HFFc6 (cell line): ENCODE measurements at places on chromosomes 2 and 18. TPM values are rescaled to one million over a fixed set of nuclear protein-coding genes. Genes with fewer than 3 reads are reported as not detected.

GRCh38 chr18:53798516-53798915, 426.0 kb downstream of the MBD2 start:
- H3K36me3 ChIP-seq: no peaks in the 10 kb centered on the region
- H3K4me1 ChIP-seq: peaks cover 8% of the 10 kb centered on the region; the same call in 1 of the 2 replicates
- no peak overlapping the region for H3K27ac ChIP-seq
- H3K27me3 ChIP-seq: no peaks in the 10 kb centered on the region
- H3K4me3 ChIP-seq: no peak overlapping the region
- no peak for DNase-seq

The SLC23A3 gene
- total RNA-seq: 0.75 to 1.3 TPM (median 0.90 TPM) in 3 replicates

GRCh38 chr2:50133766-50134165, 898.2 kb downstream of the NRXN1 start:
- no peak for DNase-seq
- H3K27me3 ChIP-seq: no peaks in the 10 kb centered on the region
- H3K27ac ChIP-seq: no peak overlapping the region

GRCh38 chr2:226552571-226553285, 246.9 kb downstream of the IRS1 start:
- H3K27ac ChIP-seq: no peak overlapping the region
- peaks cover 4% of the 10 kb centered on the region for H3K27me3 ChIP-seq
- no peaks in the 10 kb centered on the region for H3K36me3 ChIP-seq

GRCh38 chr18:6249170-6249569, 165.5 kb downstream of the L3MBTL4 start:
- H3K27ac ChIP-seq: no peak overlapping the region
- no peaks in the 10 kb centered on the region for H3K4me1 ChIP-seq
- no peak for DNase-seq
- peaks cover 8% of the 10 kb centered on the region; the same call in 1 of the 2 replicates for H3K36me3 ChIP-seq
- H3K4me3 ChIP-seq: no peak overlapping the region

The SCYGR8 gene
- total RNA-seq: not detected in 3 replicates

- peak; percentile 89 for DNase-seq
- peaks cover 2% of the 10 kb centered on the region for H3K27me3 ChIP-seq
- peaks cover 10% of the 10 kb centered on the region for H3K36me3 ChIP-seq
- H3K4me3 ChIP-seq: no peak within 1 kb of the TSS
These were observed at the start of gene ZEB2 for GRCh38 chr2:144519934-144520731. Gene ZEB2, minus strand, starts transcription at chr2:144520119. Its CDS starts 2,769 bp downstream, at chr2:144517350.

DNA sequence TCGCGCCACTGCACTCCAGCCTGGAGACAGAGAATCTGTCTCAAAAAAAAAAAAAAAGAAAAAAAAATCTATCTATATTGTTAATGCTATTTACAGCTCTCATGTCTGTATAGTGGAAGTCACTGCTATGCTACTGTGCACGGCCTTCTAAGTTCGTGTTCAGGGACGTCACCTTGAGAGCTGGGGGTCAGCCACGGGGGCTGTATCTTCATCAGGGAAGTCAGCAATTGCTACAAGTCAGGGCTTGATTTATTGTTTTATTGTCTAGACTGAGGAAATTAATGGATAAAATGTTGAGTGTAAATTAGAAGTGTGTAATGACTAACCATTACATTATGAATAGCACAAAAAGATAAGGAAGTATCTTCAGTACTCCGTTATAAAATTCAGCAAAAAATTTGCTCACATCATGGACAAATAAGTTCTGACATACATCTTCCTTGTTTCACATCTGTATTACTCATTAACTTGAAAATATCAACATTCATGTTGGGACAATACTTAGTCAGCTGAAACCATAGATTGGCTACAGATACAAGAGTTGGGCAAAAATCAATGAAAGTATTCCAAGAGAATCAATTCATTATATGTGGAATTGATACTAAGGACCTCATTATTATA, 136.6 kb upstream of the SEC11C start:
- H3K4me1 ChIP-seq: peaks cover 61% of the 10 kb centered on the region
- no peaks in the 10 kb centered on the region; the same call in 1 of the 2 replicates for H3K27me3 ChIP-seq
- H3K27ac ChIP-seq: no peak overlapping the region
- H3K4me3 ChIP-seq: no peak overlapping the region

DNA sequence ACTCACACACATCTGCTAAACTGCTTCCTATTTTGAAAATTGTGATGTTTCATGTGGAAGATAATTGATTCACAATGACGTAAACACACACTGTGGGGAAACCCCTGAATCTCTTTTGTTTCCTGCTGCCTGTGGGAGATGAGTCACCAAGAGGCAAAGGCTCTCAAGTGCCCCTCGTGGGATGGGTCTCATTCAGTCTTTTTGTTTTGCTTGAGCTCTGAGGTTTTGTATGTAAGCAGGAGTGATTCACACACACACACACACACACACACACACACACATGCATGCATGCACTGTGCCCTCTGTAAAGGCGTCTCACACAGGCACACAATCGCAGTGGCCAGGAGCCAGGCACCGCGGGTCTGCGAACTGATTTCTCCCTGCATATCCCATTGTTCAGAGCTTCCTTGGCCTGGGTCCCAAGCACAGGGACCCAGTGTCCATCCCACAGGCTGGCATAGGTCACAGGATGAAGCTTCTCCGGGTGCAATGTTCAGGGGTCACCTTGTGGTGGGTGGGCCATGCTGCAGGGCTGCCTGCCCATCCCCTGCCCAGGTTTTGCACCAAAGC, 12.1 kb upstream of the ARHGEF4 start:
- peaks cover 8% of the 10 kb centered on the region for H3K27me3 ChIP-seq
- H3K36me3 ChIP-seq: no peaks in the 10 kb centered on the region
- peaks cover 26% of the 10 kb centered on the region for H3K4me1 ChIP-seq
- H3K27ac ChIP-seq: peak overlapping the region; percentile 53; the same call in 1 of the 2 replicates
- peak; percentile 73 for DNase-seq

The CXCR1 gene
- not detected in 3 replicates for total RNA-seq

DNA sequence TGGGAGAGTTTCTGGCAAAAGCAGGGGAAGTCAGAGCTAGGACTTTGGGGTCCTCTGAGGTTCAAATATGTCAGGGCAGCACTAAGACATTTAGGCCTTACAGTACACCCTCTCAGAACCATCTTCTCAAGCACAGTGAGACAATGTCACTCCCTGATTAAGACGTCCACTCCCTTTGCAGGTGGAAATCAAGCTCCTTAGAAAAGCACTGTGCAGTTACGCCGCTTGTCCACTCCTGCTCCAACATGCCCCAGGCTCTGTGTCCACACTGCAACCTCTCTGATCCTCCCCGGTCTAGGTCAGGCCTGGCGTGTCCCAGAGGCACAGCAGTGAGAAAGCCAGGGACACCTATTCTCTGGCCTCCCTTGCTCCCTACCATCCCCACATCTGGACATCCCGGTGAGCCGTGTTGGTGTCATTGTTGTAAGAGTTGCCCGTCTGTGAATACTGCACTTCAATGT, 528.6 kb upstream of the ID2 start:
- no peak overlapping the region for H3K27ac ChIP-seq
- H3K4me3 ChIP-seq: no peak overlapping the region
- H3K27me3 ChIP-seq: no peaks in the 10 kb centered on the region
- H3K4me1 ChIP-seq: peaks cover 50% of the 10 kb centered on the region
- DNase-seq: no peak
- peaks cover 10% of the 10 kb centered on the region for H3K36me3 ChIP-seq

The GRB14 gene
- total RNA-seq: not detected in 3 replicates

- H3K36me3 ChIP-seq: no peaks in the 10 kb centered on the region
- no peak overlapping the region for H3K27ac ChIP-seq
- peaks cover 6% of the 10 kb centered on the region; the same call in 1 of the 2 replicates for H3K27me3 ChIP-seq
- no peak overlapping the region for H3K4me3 ChIP-seq
These were observed 138.1 kb downstream of the SETBP1 start for GRCh38 chr18:44818668-44819403.

DNA sequence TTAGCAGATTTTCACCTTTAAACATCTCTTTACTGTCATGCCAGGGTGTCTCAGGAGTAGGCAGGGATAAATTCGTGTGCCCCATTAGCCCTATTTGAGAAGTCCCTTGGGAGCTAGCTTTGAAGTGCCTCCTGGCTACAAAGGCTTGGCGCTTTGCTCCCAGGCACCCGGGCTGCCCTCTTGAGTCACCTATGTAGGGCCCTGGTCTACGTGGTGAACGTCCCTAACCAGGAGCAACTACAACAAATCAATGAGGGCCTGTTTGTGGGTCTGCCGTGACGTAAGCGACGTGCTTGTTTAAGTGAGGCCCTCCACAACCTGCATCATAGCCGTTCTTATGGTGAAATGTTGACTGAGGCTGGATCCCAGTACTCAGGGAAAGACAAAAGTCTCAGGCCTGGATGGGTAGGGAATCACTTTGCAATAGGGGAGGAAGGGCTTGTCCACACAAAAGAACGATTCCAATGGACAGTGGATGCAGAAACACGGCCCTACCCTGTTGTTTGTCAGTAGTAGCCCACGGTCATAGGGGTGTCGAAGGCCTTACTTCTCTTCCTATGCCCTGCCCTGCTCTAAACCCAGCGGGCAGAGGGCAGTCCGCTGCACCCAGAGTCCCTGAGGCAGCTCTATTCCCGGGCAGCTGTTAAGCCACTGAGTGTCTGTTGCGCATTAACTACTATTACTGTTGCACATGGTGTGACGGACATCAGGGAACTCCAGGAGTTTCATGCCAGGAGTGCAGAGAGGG, 93.9 kb downstream of the INHBB start:
- no peak overlapping the region for H3K27ac ChIP-seq
- DNase-seq: no peak
- no peaks in the 10 kb centered on the region for H3K36me3 ChIP-seq

GRCh38 chr2:46800625-46801349, 114.8 kb downstream of the MCFD2 start:
- peaks cover 98% of the 10 kb centered on the region for H3K4me1 ChIP-seq
- H3K27ac ChIP-seq: peak overlapping the region; percentile 95
- peaks cover 23% of the 10 kb centered on the region for H3K36me3 ChIP-seq
- no peaks in the 10 kb centered on the region; the same call in none of the 2 replicates for H3K27me3 ChIP-seq
- H3K4me3 ChIP-seq: no peak overlapping the region; the same call in 1 of the 2 replicates

DNA sequence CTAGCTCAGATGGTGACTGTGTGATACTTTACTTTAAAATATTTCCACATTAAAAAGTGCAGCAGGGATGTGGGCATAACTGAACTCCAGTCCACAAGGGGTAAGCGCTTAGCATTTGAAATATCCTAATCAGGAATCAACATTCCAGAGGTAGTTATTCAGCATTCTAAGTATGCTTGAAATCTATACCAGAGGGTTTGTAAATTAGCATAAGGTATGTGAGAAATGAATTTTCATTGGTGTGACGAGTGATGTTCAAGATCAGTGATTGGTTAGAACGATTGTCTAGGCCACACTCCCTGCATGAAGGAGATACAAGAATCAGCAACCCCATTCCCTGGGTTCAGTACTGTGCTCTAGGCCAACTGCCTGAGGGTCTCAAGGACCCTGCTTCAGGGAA, 42.6 kb downstream of the MAPK4 start:
- no peaks in the 10 kb centered on the region for H3K4me1 ChIP-seq
- no peak overlapping the region for H3K4me3 ChIP-seq
- no peak for DNase-seq
- peaks cover 5% of the 10 kb centered on the region for H3K27me3 ChIP-seq
- H3K36me3 ChIP-seq: no peaks in the 10 kb centered on the region

The FZD7 gene
- total RNA-seq: 111 and 134 TPM in 2 replicates

GRCh38 chr18:21496277-21496835, 104.1 kb downstream of the ESCO1 start:
- H3K4me3 ChIP-seq: no peak overlapping the region
- no peaks in the 10 kb centered on the region; the same call in 1 of the 2 replicates for H3K4me1 ChIP-seq
- H3K27ac ChIP-seq: no peak overlapping the region
- DNase-seq: no peak

GRCh38 chr2:95267458-95268210, 6.6 kb upstream of the PROM2 start:
- H3K4me3 ChIP-seq: no peak overlapping the region
- no peak overlapping the region for H3K27ac ChIP-seq
- no peaks in the 10 kb centered on the region for H3K36me3 ChIP-seq
- H3K4me1 ChIP-seq: peaks cover 6% of the 10 kb centered on the region; the same call in 1 of the 2 replicates
- H3K27me3 ChIP-seq: peaks cover 25% of the 10 kb centered on the region

The SP9 gene
- total RNA-seq: not detected in 3 replicates

The PRSS56 gene
- total RNA-seq: not detected in 3 replicates

- no peak for DNase-seq
- H3K27ac ChIP-seq: no peak overlapping the region
- no peaks in the 10 kb centered on the region for H3K4me1 ChIP-seq
These were observed 13.1 kb downstream of the SRD5A2 start for GRCh38 chr2:31567679-31568078.

GRCh38 chr2:45124456-45124855, 115.2 kb upstream of the SIX2 start:
- peaks cover 17% of the 10 kb centered on the region for H3K27me3 ChIP-seq
- no peak overlapping the region for H3K27ac ChIP-seq

The GREB1 gene
- 0.16 TPM in 1 of 3 replicates, not detected in the others for total RNA-seq

The SPDYA gene
- total RNA-seq: 0.29 to 0.46 TPM in 2 of 3 replicates, not detected in the other

DNA sequence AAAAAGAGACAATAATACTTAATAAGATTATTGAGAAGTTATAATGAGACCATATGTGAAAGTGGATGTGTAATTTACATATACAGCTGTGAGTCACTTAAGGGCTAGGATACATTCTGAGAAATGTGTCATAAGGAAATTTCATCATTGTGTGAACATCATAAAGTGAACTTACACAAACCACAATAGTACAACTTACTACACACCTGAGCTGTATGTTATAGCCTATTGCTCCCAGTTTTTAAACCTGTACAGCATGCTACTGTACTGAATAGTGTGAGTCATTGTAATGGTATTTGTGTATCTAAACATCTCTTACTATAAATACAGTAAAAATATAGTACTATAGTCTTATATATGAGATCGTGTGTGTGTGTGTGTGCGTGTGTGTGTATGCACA, 1420.3 kb upstream of the PIK3C3 start:
- H3K27me3 ChIP-seq: peaks cover 3% of the 10 kb centered on the region; the same call in 1 of the 2 replicates
- no peaks in the 10 kb centered on the region for H3K36me3 ChIP-seq
- H3K27ac ChIP-seq: no peak overlapping the region
- DNase-seq: no peak

DNA sequence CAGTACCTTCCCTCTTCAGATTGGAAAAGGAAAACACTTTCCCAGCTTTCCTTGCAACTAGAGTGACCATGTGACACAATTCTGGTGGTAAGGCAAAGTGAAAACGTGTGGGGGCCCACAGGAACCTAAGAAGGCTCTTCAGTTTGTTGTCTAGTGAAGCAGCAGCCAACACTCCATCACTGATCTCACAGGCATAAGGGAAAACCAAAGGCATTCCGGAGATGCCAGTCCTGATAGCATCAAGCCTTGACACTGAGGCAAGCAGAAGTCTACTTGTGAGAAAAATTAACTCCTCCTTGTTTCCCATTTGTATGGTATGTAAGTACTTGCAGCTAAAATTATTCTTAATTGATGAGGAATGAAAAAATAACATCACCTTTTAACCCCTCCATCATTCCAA, 88.3 kb downstream of the ETAA1 start:
- peak overlapping the region; percentile 43; the same call in 1 of the 2 replicates for H3K27ac ChIP-seq
- no peaks in the 10 kb centered on the region for H3K36me3 ChIP-seq
- peaks cover 25% of the 10 kb centered on the region for H3K4me1 ChIP-seq
- H3K27me3 ChIP-seq: no peaks in the 10 kb centered on the region

The UGT1A10 gene
- not detected in 3 replicates for total RNA-seq

DNA sequence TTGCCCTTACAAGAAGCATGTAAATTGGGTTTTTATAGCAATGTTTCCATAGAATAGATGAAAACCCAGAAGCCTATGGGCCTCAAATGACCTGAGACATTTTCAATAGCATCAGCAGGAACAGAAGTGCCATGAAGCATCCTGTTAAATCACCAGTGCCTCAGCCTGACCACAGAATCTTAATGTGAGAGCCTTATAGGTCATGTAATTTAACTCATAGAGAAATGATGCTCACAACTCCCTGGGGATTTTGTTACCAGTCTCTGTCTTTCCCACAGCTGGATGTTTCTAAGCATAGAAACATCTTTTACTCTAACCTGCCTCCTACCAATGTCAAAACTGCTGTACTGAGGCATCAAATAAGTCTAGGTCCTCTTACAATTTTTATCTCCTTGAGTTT, 295.8 kb upstream of the ACVR2A start:
- no peaks in the 10 kb centered on the region for H3K27me3 ChIP-seq
- no peak overlapping the region for H3K27ac ChIP-seq
- H3K4me3 ChIP-seq: no peak overlapping the region
- no peaks in the 10 kb centered on the region; the same call in 1 of the 2 replicates for H3K36me3 ChIP-seq
- no peak for DNase-seq
